NCI-H345 (cell line): ENCODE measurements at places on chromosomes 6 and 20.
A peak's percentile ranks its signal among the peaks of the same experiment; 100 is the strongest.

- DNase-seq: no peak
Observed at GRCh38 chr20:24667689-24668383, 198.4 kb downstream of the SYNDIG1 start.

- peak; percentile 19 for DNase-seq
Observed at GRCh38 chr6:99606656-99607415, at the start of gene PRDM13. Gene PRDM13, plus strand, starts transcription at chr6:99606833. Its CDS starts 202 bp downstream, at chr6:99607035.

GRCh38 chr6:45652416-45652815, 274.7 kb upstream of the SUPT3H start:
- DNase-seq: no peak

DNA sequence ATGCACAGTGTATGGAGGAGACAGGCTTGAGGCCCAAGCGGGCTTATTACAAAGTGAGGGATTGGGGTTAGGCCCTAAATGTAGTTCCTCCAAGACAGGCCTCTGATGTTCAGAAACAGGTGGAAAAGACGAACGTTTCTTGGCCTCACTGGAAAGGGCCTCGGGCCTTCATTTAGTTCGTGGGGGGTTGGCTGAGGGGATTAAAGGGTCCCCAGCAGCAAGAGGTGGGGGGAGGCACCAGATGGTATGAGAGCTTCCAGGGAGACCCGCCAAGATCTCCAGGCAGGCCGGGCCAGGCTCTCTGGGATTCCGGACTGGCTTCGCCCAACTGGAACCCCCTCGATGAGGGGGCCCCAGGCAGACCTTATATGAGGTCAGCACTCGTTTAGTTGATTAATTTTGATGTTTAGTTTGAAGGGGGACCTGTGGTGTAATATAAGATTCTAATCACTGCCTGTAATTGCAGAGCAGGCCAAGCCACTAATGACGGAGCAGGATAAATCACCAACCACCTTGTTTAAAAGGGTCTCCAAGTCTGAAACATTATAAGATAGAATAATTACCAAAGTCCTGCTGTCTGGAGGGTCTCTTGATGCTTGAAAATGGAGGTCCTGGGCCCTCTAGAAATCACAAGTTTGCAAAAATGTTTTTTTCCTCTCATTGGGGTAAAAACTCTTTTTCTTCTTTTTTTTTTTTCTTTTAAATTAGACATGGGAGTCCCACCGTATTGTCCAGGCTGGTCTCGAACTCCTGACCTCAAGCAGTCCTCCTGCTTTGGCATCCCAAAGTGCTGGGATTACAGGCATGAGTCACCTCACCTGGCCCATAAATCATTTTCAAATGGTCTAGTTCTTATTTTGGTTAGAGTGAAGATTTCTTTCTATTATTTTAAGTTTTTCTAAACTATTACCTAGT, 2.2 kb downstream of the HMGA1 start:
- no peak for DNase-seq

- DNase-seq: peak; percentile 53
Observed at GRCh38 chr6:158476389-158476788, 83.5 kb upstream of the TMEM181 start.

GRCh38 chr6:82555801-82556200, 192.2 kb downstream of the TPBG start:
- no peak for DNase-seq
